ENCODE measurements at places on chromosomes 2 and 18.

GRCh38 chr2:9331704-9332103 is 91.6 kb downstream of the ITGB1BP1 start:
- DNase-seq: peak; percentile 70

DNA sequence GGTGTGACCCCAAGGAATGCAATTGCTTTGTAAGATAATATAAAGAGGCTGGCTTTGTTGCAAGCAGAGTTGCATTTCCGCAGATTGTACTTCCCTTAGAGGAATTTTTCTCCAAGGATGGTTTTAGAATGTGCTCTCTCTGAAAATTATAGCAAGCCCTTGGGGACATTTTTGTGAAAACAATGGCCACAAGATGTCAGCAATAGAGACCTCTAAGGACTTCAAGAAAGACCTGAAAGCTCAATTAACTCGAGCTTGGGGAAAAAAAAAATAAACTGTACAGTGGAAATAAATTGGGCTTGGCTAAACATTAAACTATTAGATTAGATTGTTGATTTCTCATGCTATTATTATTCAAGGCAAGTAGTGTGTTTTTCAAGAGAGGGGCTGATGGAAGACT is 81.3 kb upstream of the KYNU start:
- DNase-seq: no peak

- DNase-seq: no peak
These were observed 11.3 kb downstream of the BOK start for GRCh38 chr2:241569831-241570281.

- no peak for DNase-seq
These were observed 30.0 kb downstream of the HJURP start for GRCh38 chr2:233824373-233824772.

DNA sequence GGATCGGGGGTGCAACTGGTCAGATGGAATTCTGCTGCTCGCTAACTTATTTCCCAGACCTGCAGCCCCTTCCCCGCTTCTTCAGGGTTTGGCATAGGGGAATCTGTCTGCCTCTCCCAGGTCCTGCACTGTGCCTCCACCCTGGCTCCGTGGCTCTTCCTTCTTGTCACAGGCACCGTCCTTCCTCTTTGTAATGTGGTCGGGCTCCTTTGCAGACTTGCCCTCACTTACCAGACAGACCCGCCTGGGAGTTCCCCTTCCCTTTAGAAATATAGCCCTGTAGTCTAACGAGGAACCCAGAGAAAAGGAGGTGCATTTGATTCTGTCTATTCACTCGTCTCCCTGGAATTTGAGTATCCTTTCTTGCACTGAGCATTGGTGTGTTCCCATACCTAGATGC is 63.9 kb upstream of the PAX8 start:
- no peak for DNase-seq

DNA sequence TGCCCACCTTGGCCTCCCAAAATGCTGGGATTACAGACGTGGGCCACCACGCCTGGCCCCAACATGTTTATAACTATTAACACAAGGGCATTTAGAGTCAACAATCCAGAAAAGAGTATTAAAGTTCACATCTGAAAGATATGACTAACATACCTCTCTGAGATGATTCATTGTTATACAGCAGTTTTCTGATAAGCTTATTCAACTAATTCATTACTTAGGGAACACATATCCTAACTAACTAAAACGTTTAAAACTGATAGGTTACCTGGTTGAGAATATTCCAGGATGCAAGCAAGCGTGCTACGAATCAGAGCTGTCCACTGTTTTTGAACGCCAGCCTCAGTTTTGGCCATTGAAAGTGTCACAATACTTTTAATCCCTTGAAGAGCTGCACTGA is 34.0 kb upstream of the STRN start:
- DNase-seq: peak; percentile 78

GRCh38 chr2:105494683-105495425 is 96.0 kb upstream of the FHL2 start:
- no peak for DNase-seq

- DNase-seq: no peak
These were observed 684 bp upstream of the ZCCHC2 start for GRCh38 chr18:62522178-62522503.

GRCh38 chr18:46034230-46034629 is 37.8 kb downstream of the PSTPIP2 start:
- DNase-seq: no peak

- DNase-seq: peak; percentile 38
These were observed 20.5 kb upstream of the KIF1A start for GRCh38 chr2:240840435-240841060.

GRCh38 chr2:90079374-90079773 is 1387.9 kb downstream of the RPIA start:
- no peak for DNase-seq

DNA sequence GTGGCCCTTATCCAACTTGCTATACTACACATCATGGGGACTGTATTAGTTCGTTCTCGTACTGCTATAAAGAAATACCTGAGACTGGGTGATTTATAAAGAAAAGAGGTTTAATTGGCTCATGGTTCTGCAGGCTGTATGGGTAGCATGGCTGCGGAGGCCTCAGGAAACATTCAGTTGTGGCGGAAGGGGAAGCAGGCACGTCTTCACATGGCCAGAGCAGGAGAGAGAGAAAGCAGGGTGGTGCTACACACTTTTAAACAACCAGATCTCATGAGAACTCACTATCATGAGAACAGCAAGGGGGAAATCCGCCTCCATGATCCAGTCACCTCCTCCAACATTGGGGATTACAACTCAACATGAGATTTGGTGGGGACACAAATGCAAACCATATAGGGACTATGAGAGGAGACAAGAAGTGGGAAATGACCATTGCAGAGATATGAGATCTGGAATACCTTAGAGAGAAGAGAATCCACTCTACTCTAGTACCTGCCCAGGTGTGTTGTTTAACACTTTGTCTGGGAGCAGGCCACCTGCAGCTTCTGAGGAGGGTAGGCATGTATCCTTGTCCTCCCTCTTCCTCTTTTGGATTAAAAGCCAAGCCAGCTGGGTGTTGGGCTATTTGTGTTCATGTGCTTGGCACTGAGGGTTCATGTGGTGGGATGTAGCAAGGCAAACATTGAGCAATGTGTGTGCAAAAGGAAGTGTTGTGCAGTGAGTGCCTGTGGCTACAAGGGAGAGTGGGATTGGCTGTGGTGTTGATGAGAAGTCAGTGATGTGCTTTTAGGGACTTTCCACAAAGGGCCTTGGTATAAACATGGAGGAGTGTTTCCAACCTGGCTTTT is 22.8 kb downstream of the TTLL4 start:
- peak; percentile 93 for DNase-seq

- peak; percentile 59 for DNase-seq
These were observed 310.5 kb downstream of the PTPRM start for GRCh38 chr18:7877609-7878008.

DNA sequence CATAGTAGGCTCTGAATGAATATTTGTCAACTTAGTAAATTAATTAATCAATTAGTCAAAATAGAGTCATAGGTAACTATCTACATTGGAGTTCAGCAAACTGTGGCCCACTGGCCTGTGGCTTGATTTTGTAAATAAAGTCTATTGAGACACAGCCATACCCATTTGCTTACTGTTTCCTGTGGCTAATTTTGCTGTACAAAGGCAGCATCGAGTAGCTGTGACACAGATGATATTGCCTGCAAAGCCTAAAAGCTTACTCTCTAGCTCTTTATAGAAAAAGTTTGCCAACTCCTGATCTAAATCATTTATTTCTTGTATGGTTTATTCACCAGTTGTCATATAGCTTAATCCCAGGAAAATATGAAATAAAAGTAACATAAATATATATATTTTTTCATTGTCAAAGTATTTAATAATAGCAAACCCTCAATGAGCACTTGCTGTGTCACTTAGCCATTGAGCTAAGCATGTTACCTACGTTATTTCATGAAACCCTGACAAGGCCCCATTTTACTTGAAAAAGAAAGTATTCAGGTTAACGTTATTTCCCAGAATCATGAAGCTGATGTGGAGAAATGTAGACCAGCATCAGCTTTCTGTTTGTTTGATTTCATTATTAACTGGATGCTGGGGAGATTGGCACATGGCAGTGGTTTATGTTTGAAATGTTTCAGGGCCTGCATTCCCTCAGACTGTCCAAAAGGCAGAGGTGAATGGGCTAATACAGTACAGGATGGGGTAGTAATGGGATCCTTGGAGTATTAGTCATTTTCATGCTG is 69.6 kb downstream of the ICOS start:
- no peak for DNase-seq

DNA sequence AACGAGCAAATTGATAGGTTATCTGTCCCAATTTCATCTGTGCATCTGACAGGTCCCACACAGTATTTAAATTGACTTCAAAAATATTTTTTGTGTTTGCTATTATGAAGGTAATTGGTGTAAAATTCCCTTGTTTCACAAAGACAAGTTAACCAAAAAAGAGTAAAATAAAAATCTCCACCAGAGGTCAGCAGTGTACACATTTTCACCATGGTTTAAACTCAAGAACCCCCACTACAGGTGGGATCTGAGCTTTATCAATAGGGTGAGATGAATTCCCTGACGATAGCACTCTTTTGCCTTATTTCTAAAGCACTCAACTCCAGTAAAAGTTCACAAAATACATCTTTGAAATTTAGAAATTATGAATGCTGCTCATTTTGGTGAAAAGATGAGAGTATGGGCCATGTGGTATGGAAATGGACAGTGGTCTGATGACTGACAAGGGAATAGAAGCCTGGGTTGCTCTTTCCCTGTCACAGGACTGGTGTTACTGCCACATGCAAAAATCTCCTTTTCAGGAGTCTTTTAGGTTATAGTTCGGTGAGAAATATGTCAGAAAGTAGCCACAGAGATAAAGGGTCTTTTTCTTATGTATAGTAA is 68.0 kb downstream of the SERPINB8 start:
- DNase-seq: peak; percentile 44

- no peak for DNase-seq
These were observed 48.2 kb downstream of the CABYR start for GRCh38 chr18:24187049-24187448.

- DNase-seq: no peak
These were observed 48.1 kb downstream of the ACOXL start for GRCh38 chr2:110780461-110780860.

DNA sequence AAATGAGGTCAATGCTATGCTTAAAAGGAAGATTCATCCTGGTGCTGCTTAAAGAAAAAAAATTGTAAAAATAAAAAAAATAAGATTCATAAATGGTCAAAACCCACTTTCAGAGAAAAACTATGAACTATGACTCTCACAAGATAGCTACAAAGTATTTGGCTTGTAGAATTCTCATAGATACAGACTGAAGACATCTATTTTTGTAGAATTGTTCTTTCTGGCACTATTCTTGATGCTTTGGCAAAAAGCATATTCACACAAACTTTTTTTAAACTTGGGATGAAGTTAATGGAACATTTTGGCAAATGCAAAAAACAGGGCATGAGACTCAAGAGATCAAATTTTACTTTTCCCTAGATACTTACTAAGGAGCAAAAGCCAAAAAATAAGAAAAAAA is 12.5 kb upstream of the ANKRD29 start:
- DNase-seq: no peak

DNA sequence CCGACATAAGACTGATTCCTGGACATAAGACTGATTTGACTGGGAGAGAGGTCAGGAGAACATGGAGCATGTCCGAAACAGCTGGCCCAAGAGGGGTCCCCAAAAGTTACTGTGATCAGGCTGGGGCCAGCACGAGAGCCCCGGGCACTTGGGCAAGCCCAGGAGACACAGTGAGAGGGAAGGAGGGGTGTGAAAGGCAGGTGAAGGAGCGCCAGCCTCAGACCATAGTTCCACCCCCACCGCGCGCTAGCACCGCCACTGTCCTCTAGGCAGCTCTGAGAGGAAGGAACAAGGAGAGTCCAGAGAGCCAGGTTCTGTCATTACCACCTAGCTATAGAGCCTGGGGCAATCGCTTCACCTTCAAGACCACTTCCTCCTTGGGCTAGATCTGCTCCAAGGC is 78.2 kb upstream of the DAPL1 start:
- no peak for DNase-seq

GRCh38 chr2:170113168-170113894 is 64.6 kb upstream of the MYO3B start:
- no peak for DNase-seq

GRCh38 chr18:12851716-12852115 is 32.3 kb downstream of the PTPN2 start:
- peak; percentile 9 for DNase-seq

DNA sequence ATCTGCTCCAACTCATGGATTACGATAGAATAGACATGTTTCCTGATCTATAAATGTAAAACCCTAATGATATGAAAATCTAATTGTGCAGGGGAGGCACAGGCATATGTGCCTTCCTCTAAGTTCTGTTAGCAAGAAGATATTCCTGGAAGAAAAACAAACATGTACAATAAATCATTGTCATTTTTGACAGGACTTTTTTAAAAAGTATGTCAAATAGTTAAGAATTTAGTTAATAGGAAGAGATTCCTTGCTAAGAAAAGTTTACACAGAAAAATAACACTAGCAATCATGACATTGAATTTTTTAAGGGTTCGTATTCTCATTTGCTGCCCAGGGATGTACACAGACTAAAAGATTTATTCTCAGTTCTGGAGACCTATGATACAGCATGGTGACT is 15.3 kb upstream of the CREB1 start:
- no peak for DNase-seq

Data from bronchial epithelial cell (primary cell).